NCI-H1092 treated with DMSO at 0.1 percent for 48 hours (cell line): ENCODE measurements at places on chromosomes 5 and 9.

DNA sequence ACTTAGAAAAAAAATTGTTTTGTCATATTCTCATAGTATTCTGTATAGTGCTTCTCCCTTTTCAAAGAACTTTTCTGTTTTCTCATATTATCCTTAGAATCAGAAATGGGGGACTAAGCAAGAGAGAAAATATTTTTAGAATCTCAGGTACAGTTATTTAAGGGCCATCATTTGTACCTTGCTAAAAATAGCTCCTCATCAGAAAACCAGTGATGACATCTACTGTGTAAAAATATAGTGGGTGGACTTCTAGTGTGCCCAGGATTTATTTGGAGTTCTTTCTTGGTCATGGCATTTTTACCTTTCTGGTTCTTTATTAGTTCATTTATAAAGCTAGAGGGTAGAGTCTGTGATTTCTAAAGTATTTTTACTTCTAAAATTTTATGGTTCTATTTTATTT is 82.5 kb downstream of the CSNK1G3 start:
- no peak for DNase-seq

DNA sequence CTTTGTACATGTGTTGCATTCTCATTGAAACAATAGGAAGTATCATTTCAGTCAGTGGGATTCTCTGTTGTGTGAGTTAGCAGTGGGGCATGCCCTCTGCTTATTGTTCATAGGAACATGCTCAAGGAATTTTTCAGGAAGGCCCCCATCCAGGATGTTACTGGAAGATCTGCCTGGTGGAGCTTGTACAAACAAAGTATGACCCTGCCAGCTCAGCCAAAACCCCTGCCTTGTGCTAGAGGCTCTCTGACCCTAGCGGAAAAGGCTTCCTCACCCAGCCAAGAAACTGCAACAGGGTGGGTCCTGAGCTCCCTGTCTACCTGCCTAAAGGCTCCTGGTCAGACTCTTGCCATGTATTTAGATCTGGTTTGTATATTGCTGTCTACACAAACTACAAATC is 43.2 kb downstream of the MRRF start:
- no peak for DNase-seq

- DNase-seq: no peak
Observed at GRCh38 chr5:171610686-171611085, 174.9 kb upstream of the SMIM23 start.

DNA sequence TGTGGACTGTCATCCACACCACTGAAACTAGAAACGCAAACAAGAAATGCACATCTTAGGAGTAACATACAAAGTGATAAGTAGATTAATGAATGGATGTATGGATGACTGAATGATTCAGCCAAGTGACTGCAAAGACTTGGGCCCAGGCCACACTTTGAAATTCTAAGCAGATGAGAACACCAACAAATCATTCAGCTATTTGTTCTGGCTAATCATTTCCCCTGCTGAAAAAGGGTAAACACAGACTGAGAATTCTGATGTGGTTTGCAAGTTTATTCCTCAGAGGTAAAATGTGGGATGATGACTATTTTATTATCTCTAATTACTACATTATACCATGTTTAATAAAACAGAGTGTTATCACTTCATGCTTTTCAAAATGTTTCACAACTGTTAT is 163.2 kb upstream of the ADAMTS16 start:
- DNase-seq: no peak

DNA sequence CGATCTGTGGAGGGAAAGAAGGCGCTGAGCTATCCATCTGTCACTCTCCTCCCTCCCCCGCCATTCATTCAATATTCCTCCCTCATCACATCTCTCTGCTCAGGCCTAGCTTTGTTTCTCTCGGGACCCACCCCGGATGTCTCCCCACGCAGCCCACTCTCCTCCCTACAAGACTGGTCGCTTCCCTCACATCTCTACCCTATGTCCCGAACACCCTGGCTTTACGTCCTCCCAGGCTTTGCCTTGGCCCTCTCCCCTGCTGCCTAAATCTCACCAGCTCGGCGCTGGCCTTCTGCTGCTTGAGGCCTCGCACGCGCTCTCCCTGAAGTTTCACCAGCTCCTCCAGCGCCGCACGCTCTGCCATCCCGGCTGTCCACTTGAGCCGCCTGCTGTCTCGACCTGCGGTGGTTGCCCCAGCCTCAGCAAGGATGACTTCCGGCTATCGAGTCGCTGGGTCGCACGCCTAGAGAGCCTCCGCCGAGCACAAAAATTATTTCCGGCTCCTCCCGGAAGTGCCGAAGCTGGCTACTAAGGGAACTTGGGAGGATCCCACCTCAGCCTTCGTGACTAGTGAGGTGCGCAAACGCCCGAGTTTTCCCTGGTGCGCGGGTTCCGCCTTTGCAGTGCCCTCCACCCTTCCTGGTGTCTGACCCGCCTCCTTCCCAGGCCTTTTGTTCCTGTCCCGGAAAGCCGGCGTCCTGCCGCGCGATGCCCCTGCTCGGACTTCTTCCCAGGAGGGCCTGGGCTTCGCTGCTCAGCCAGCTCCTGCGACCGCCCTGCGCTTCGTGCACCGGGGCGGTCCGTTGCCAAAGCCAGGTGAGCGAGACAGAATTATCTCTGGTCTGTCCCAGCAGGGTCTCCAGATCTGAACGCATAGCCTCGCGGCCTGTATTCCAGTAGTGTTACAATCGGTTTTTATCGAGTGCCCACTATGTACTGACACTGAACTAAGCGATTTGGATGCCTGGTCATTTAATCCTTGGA is at the start of the genes HARS1 and HARS2:
TSS of gene HARS1 (minus strand) at position 430 of the 984 bp plus-strand sequence. CDS start at position 364, 66 bp downstream.
TSS of gene HARS2 (plus strand) at position 515 of the 984 bp plus-strand sequence. CDS start at position 709, 194 bp downstream.
- peak; percentile 82 for DNase-seq

DNA sequence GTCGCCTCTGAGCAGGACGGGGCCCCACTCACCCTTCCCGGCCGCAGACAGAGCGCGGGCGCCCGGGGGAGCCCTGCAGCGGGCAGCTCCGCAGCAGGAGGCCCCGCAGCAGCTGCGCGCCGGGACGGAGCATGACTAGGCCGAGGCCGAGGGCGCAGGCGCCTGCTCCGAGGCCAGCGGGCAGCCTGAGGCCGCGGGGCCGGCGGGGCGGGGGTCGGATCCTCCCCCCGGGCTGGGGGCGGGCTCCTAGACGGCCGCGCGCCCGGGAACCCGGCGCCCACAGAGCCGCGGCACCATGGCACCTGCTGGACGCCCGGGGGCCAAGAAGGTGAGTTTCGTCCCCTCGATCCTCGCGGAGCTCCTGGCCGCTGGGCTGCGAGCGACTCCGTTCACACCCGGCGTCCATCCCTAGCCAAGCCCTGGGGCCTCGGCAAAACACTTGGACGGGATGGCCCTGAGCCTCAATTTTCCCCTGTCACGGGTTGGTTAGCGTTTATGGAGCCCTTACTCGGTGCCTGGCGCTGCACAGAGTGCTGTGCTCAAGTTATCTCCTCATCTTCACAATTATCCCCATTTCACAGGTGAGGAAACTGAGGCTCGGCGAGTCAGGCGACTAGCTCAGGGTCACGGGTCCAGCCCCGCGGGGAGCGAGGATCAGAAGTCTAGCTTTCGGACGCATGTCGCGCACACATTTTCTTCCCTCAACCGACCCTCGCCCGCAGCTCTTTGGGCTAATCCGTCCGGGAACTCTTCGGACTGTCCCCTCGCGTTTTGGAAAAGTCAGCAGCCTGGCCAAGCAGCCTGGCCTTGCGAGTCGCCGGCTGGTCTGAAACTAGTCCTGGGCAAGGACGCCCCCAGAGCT is at the start of the genes BHMT2 and DMGDH:
TSS of gene BHMT2 (plus strand) at position 280 of the 862 bp plus-strand sequence. CDS start at position 296, 16 bp downstream.
TSS of gene DMGDH (minus strand) at position 187 of the 862 bp plus-strand sequence. CDS start at position 133, 54 bp downstream.
- DNase-seq: no peak

- no peak for DNase-seq
Observed at GRCh38 chr9:103709366-103709765, 384.7 kb upstream of the SMC2 start.

GRCh38 chr5:11724940-11725339 is 179.3 kb downstream of the CTNND2 start:
- no peak for DNase-seq

DNA sequence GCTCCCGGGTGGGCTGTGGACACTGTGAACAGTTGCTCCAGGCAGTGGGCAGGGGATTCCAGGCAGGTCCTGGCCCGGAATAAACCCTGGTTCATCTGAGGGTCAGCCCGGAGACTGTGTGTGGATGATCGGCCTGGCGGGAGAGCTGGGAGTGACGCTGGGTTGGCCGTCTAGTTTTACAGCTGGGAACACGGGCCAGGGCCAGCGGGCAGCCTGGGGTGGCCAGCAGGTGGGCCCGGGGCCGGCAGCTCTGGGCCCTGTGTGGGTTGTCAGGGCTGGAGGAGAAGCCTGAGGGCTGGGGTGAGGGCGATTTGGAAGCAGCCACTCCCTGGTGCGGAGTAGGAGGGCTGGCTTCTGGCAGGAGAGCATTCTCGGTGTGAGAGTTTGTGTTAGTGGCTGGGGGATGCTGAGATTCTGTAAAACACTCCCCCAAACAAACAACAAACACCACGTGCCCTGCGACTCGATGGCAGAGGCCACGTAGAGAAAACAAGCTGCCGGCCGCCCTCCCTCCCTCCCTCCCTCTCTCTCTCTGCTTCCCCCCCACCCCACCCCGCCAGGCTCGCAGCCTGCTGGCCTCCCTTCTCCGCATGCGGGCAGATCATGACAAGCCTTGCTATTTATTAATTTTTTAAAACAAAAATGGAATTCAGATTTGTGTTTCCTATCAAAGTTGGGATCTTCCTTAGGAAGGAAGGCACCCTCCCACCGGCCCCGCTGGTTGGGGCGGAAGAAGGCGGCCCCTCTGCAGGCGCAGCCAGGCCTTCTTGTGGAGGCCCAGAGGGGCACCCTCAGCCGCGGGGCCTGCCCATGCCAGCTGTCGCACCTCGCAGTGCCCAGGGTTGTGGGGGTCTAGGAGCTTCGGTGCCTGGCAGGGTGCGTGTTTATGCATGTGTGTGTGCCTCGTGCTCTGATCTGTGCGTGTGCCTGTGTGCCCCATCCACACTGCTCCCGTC is 49.5 kb downstream of the RXRA start:
- no peak for DNase-seq

GRCh38 chr5:44332285-44332971 is 56.8 kb downstream of the FGF10 start:
- peak; percentile 21 for DNase-seq
